ENCODE measurements at places on chromosomes 11 and 22.

DNA sequence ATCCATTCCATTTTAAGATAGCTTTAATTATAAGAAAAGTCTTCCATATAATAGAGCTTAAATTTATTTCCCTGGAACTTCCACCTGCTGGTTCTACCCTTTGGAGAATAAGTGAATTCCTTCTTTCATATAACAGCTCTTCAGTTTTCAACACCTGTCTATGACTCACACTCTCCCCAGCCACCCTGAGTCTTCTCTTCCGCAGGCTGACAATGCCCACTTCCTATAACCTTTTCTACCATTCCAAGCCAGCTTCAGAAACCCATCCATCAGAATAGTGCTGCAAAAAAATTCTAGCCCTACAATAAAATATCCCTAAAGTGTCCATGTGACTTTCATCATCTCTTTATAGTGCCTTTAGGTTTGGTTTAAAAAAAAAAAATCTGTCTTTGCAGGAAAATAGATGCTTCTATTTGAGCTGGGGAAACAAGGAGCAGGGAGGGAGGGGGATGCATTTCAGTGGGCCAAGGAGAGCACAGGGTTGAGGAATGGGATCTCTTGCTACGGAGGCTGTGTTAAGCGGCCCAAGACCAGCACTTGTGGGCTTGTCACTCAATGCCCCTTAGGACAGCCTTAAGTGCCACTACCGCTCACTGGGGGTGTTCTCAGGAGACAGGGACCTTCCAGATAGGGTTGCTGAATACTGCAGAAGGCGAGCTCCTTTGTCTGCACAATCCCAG is 178.6 kb downstream of the DSCAML1 start:
- DNase-seq, result no peak
- H3K4me1 ChIP-seq, result no peaks in the 10 kb centered on the region
- H3K27me3 ChIP-seq, result no peaks in the 10 kb centered on the region
- no peak overlapping the region for H3K27ac ChIP-seq
- no peaks in the 10 kb centered on the region for H3K36me3 ChIP-seq

GRCh38 chr11:6458352-6459098 is 15.2 kb downstream of the TRIM3 start:
- no peak overlapping the region for H3K27ac ChIP-seq
- peaks cover 4% of the 10 kb centered on the region for H3K36me3 ChIP-seq
- H3K4me3 ChIP-seq, result no peak overlapping the region
- no peaks in the 10 kb centered on the region for H3K4me1 ChIP-seq
- no peak for DNase-seq
- no peaks in the 10 kb centered on the region for H3K27me3 ChIP-seq

DNA sequence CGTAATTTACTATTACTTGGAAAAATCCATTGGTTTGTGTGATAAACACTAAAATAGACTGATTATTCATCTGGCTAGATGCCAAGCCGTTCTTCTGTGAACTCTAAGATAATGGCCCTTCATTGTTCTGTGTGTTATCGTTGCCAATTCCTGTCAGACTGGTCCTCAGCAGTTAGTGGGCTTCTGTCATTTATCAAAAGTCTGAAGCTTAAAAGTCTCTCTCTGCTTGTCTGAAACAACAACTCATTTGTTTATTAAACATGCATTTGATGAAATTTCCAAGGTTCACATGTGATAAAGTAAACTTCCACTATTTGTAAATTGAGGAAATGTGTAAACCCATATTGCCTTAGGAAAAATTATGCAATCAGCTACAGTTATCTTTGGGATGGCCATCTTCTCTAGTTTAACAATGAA is 21.1 kb upstream of the RDX start:
- no peaks in the 10 kb centered on the region for H3K4me1 ChIP-seq
- H3K27me3 ChIP-seq, result peaks cover 11% of the 10 kb centered on the region
- H3K27ac ChIP-seq, result no peak overlapping the region
- no peak for DNase-seq

- H3K27me3 ChIP-seq, result no peaks in the 10 kb centered on the region
- no peak overlapping the region for H3K4me3 ChIP-seq
- H3K36me3 ChIP-seq, result no peaks in the 10 kb centered on the region
- no peak for DNase-seq
- H3K27ac ChIP-seq, result no peak overlapping the region
These were observed 8.6 kb downstream of the OAF start for GRCh38 chr11:120219232-120219937.

DNA sequence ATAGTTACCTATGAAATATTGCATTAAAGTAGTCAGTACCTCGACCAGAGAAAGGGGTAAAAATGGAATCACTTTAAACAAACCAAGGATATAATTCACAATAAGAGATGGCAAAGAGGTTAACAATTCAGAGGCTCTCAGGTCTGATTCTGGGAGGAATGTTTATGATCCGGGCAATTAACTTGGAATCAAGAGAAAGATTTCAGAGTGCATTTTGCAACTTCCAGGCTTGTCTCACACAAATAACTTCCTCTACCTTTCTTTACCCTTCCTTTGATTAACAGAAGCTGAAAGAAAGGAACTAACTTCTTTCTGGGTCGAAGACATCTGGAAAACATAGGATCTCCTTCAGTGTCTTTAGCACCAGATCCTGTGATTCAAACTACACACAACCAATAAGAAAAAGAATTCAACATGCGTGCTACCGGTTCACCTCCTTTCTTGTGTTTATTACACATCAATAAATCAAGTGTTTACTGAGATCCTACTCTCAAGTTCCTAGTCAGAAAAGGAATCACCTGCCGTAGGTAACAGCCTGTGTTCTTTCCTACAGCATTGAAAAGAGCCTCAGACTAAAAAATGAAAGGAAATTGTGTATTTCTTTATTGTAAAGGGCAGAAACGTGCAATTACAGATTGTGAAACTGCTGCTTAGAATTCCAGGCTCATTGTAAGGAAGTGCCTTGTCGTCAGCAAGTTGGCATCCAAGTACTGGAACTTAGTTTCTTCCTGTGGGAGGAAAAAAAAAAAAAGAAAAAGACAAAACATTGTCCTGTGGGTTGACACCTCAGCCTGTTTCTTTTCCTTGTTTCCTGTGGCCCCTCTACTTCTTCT is 29.5 kb downstream of the CARD18 start:
- peaks cover 6% of the 10 kb centered on the region for H3K27me3 ChIP-seq
- H3K4me1 ChIP-seq, result peaks cover 12% of the 10 kb centered on the region
- peaks cover 7% of the 10 kb centered on the region for H3K36me3 ChIP-seq
- H3K4me3 ChIP-seq, result no peak overlapping the region

DNA sequence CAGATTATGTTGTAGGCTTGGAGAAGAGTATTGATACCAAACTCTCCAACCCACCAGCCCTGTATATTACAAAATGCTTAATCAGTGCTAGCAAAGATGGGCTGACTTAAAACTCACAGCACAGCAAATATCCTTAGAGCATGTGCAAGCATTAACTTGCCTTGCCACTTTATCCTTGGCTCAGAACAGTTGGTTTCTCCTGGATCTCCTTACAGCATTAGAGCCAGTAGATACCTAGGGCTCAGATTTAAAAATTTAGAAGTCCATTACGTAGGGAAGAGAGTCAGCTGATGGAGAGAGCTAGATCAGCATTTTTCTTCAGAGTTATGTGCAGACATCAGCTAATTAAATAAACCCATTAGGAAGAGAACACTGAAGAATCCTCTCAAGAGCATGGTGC is 198.5 kb upstream of the ZBED5 start:
- no peaks in the 10 kb centered on the region for H3K36me3 ChIP-seq
- no peak overlapping the region for H3K4me3 ChIP-seq
- H3K4me1 ChIP-seq, result no peaks in the 10 kb centered on the region
- no peak overlapping the region for H3K27ac ChIP-seq
- H3K27me3 ChIP-seq, result peaks cover 2% of the 10 kb centered on the region
- DNase-seq, result no peak

DNA sequence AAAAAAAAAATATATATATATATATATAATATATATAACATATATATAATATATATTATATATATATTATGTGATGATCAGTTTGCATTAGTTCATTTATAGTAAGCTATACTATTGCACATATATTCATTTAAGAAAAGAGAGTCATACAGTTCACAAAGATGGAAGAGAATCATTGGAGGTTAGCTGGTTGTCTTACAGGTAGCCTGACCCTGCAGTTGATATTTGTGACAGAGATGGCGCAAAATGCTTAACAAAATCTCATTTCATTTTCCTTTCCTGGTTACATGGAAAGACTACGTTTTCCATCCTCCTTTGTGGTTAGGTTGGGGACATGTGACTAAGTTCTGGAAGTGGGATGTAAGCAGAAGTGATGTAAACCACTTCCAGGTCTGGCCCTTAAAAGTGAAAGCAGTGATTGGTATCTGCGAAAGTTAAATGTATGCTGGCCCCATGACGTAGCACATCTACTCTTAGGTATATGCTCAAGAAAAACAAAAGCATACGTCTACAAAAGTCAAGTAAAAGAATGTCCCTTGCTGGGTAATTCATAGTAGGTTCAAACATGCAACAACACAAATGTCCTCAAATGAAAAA is 7.2 kb upstream of the TMEM135 start:
- H3K27ac ChIP-seq, result no peak overlapping the region
- DNase-seq, result no peak
- peaks cover under 1% of the 10 kb centered on the region for H3K36me3 ChIP-seq
- H3K4me1 ChIP-seq, result peaks cover 8% of the 10 kb centered on the region

- no peak overlapping the region for H3K27ac ChIP-seq
- no peak overlapping the region for H3K4me3 ChIP-seq
- peaks cover 17% of the 10 kb centered on the region for H3K36me3 ChIP-seq
- H3K27me3 ChIP-seq, result no peaks in the 10 kb centered on the region
These were observed 56.8 kb downstream of the MTMR2 start for GRCh38 chr11:95867105-95867504.

- H3K4me1 ChIP-seq, result no peaks in the 10 kb centered on the region
- H3K27ac ChIP-seq, result no peak overlapping the region
- H3K4me3 ChIP-seq, result no peak overlapping the region
- H3K36me3 ChIP-seq, result no peaks in the 10 kb centered on the region
These were observed 29.3 kb upstream of the MUC5B start for GRCh38 chr11:1193326-1194230.

DNA sequence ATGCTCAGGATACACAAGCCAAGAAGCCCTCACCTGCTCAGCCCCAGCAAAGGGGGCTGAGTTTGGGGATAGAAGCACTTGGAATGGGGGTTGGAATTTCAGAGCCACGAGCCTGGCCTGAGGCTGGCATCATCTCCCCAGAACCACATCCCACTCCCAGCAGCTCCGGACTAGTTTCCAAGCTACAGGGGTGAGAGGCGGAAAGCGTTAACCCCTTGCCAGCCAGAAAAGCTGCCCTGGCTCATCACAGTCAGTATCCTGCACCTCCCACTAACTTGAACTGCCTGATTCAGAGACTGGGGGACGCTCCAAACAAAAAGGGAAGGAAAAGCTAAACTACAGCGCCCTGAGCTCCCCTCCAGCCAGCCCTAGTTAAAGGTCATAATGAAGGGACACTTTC is 19.0 kb upstream of the CHST1 start:
- peaks cover 15% of the 10 kb centered on the region for H3K27me3 ChIP-seq
- H3K36me3 ChIP-seq, result no peaks in the 10 kb centered on the region
- H3K4me1 ChIP-seq, result no peaks in the 10 kb centered on the region
- H3K27ac ChIP-seq, result no peak overlapping the region
- H3K4me3 ChIP-seq, result no peak overlapping the region

DNA sequence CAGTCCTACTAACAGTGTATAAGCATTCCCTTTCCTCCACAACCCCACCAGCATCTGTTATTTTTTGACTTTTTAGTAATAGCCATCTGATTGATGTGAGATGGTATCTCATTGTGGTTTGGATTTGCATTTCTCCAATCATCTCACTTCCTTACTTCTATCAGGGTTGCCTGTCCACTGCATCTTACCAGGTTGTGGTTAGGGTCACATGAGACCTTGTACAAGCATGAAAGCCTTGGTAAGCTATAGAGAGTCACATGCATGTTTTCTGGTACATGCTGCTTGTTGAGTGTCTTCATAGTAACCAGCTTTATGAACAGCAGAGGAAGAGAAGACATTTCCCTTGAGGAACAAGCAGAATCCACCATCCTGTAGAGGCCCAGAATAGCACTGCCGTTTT is 102.9 kb upstream of the PAX6 start:
- no peak overlapping the region for H3K4me3 ChIP-seq
- no peak for DNase-seq

DNA sequence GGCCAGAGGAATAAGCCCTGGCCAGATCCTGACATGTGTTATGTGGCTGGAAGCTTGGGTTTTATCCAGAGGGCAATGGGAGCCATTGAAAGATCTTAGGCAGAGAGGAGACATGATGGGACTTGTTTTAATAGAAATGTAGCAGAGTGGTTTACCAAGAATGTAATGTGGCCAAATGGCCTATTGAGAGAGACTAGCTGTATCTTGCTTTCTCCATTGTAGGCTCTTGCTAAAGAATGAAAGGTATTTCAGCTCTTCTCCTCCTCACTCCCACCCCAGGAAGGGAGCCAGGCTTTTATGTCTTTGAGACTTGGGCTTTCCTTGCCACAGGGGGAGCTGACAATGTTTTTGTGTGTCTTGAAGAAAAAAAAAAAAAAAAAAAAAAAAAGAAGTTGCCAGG is 82.3 kb downstream of the TRIM29 start:
- H3K27me3 ChIP-seq, result no peaks in the 10 kb centered on the region
- no peak for DNase-seq
- no peaks in the 10 kb centered on the region for H3K36me3 ChIP-seq
- H3K4me1 ChIP-seq, result no peaks in the 10 kb centered on the region
- no peak overlapping the region for H3K27ac ChIP-seq
- no peak overlapping the region for H3K4me3 ChIP-seq

GRCh38 chr11:36509694-36510593 is at the start of gene TRAF6:
Gene TRAF6 (minus strand): TSS chr11:36510272. CDS start chr11:36501515, 8,757 bp downstream.
- H3K27me3 ChIP-seq, result peaks cover 5% of the 10 kb centered on the region
- H3K27ac ChIP-seq, result peak within 1 kb of the TSS; percentile 94
- DNase-seq, result peak; percentile 93
- no peaks in the 10 kb centered on the region for H3K36me3 ChIP-seq
- H3K4me1 ChIP-seq, result peaks cover 22% of the 10 kb centered on the region
- H3K4me3 ChIP-seq, result peak within 1 kb of the TSS; percentile 98

GRCh38 chr22:40193429-40194421 is 16.0 kb downstream of the TNRC6B start:
- peaks cover 40% of the 10 kb centered on the region for H3K4me1 ChIP-seq
- peaks cover 14% of the 10 kb centered on the region for H3K36me3 ChIP-seq
- no peak for DNase-seq
- H3K27me3 ChIP-seq, result no peaks in the 10 kb centered on the region
- H3K4me3 ChIP-seq, result no peak overlapping the region

GRCh38 chr11:65428578-65429067 is 6.0 kb downstream of the NEAT1 start:
- no peaks in the 10 kb centered on the region for H3K27me3 ChIP-seq
- peaks cover 76% of the 10 kb centered on the region for H3K4me1 ChIP-seq
- peak overlapping the region; percentile 100 for H3K4me3 ChIP-seq
- peak overlapping the region; percentile 100 for H3K27ac ChIP-seq
- H3K36me3 ChIP-seq, result peaks cover 53% of the 10 kb centered on the region
- peak; percentile 27 for DNase-seq

All from activated naive CD8-positive, alpha-beta T cell treated with anti-CD3 and anti-CD28 coated beads, Interleukin-2, amount 10 ng/mL, durations not matched to agents 7 days and 5 days (primary cell).